ENCODE measurements at places on chromosomes 7 and 10.

DNA sequence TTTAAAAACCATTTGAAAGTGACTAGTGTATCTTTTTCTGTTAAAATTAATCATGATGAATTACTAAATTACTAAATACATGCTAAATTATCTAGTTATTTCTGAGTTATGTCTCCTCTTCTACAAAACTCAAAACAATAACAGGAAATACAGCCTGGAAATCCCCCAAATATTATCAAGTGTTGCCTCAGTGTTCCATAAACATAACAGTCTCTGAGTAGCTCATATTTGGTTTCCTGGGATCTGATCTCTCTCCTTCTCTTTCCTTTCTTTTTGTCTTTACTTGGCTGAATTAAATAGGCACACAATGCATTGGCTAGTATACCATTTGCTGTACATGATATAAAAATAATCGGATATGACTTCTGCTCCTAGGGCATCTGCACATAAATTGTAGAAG, 277.6 kb upstream of the IGFBP3 start:
- DNase-seq = no peak

DNA sequence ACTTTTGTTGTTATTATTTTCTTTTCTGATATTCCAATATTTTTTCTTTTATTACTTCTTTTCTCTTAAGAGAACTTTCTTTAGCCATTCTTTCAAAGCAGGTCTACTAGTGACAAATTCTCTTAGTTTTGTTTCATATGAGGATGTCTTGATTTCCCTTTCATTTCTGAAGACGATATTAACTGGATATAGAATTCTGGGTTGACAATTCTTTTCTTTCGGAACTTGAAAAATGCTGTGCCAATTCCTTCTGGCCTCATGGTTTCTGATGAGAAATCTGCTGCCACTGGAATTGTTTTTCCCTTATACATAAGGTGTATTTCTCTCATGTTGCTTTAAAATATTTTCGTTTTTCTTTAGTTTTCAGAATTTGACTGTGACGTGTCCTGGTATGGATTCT, 97.0 kb upstream of the KIF5B start:
- no peak for DNase-seq

DNA sequence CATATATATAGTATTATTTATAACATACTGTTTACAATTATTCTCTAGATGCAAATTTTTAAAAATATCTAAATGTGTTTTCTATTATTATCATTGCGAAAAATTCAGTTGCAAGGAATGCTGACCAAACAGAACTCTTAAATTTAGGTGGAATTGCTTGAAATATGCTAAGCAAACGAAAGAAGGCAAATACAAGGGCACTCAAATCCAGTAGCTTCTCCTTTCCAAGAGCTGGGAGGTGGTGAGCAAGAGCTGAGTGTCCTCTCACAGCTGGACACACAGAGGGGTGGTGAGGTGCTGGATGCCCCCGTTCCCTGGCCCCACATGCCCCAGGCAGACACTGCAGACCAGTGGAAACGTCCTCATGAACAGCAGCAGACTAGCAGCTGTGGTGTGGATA, 166.0 kb downstream of the TAX1BP1 start:
- DNase-seq = no peak

- DNase-seq = no peak
Measured at GRCh38 chr10:93066544-93066913, 5.9 kb downstream of the CYP26C1 start.

DNA sequence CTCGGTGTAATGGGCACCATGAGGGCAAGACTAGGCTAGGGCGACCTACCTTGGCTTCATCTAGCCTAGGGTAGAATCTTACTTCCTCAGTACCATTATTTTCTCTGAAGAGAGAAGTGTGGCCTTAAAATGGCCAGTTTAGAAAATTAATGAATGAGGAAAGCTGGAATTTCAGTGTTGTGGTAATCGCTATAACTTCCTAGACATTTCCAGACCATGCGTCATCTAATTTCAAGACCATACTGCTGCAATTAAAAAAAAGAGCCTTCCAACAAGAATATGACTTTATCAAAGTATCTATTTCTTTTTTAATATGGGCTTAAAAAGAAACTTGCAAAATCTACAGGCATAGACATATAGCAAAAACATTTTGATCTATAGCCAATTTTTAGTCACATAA, 68.5 kb downstream of the CPVL start:
- DNase-seq = no peak

- peak; percentile 49 for DNase-seq
Measured at GRCh38 chr10:87860156-87860795, 3.1 kb downstream of the KLLN start.

- peak; percentile 4 for DNase-seq
Measured at GRCh38 chr10:96229568-96230030, 41.8 kb downstream of the BLNK start.

GRCh38 chr10:88920986-88921593, 31.5 kb downstream of the ACTA2 start:
- DNase-seq = no peak

GRCh38 chr10:29254123-29255046, 34.5 kb upstream of the LYZL1 start:
- DNase-seq = no peak

Measured in NCI-H446 (cell line).